DMS53 (cell line): ENCODE measurements at places on chromosomes 5 and 9.

DNA sequence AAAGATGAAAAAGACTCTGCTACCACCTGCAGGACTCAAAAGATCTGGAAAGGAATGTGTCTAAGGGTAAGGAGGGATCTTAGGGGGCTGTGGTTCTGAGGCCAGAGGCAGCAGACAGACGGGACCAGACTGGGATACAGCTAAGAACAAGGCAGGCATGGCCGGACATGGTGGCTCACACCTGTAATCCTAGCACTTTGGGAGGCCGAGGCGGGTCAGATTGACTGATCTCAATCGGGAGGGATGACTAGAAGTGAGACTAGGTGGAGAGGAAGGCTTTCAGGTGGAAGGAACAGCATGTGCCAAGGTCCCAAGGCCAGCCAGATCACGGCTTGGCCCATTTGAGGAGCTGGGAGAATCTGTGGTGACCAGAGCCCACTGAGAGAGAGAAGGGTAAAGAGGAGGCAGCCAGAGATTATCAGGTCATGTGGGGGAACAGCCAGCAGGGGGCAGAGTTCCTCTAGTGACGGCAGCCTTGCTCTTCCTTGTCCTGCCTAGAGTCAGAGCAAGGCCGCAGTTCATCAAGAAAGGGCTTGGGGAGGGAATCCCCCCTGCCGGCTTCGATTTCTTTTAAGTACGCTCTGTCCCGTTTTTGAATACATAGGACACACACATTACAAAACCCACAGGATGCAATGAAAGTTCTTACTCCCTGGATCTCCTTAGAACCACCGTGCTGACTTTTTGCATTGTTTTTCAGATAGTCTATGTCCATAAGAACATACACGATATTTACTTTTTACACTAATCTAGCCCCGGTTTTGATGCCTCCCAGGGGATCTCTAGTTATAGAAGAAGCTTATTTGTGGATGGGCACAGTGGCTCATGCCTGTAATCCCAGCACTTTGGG is 2.6 kb upstream of the OLFML2A start:
- DNase-seq = peak; percentile 87

DNA sequence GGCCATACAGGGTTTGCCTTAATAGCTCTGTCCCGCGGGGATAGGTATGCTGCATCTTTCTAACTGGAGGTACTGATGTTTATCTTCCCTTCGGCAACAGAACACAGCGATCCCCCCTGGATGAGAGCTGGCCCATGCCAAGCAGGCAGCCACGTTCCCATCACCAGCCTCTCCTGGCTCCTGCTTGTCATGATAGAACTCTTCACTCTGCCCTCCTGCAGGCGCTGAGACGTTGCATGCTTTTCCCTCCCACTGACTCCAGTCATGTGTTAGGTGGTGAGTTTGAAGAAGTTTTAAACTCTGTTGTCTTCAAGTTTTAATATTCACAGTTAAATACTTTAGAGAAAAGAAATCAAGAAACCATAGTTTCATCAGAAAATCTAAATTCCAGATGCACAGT is 60.0 kb downstream of the MED27 start:
- DNase-seq = no peak

DNA sequence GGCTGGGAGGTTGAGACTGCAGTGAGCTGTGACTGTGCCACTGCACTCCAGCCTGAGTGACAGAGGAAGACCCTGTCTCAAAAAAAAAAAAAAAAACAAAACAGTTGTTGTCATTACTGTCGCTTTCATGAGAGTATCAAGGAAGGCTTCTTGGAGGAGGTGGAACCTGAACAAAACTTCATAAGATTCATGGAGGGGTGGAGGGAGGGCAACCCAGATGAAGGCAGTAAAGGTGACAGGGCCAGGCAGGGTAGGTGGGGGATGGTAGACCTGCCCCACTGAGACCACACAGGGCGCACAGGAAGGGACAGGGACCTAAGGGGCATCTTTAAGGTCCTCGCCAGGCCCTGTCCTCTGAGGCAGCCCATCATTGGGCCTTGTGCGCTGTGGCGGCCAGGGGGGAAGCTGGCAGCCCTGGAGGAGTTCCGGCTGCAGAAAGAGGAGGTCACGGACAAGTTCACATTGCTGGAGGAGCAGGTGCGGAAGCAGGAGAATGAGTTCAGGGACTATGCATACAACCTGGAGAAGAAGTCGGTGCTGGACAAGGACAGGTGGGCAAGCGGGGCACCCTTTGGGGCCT is 3.5 kb downstream of the CFAP157 start:
- DNase-seq = no peak

DNA sequence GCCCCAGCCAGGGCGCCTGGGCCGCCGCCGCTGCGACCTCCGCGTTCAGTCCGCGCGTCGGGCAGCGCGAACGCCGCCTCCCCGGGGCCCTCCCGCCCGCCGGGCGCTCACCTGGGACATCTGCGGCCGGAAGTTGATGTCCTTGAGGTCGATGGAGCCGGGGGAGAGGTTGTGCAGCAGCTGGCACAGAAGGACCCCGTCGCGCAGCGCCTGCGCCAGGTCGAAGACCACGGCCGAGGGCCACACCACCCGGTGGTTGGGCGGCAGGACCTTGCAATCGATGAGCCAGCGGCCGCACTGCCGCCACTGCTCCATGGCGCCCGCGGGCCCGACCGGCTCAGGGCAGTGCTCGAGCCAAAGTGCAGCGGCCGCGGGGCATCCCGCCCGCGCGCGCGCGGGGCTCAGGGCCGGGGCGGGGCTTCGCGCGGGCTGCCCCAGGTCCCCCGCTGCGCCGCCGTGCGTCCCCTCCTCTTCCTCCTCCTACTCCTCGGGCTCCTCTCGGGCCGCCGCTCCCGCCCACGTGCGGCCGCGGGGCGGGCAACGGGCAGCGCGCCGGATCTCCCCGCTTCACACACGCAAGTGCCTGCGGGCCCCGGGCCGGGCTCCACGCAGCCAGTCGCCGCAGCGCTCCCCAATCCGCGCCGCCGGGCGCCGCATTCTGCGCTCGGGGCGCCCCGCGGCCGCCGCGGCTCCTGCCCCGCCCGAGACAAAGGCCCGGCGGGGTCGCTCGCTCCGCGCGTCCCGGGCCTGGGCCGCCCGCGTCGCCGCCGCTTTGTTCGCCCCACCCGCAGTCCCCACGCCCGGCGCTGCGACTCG is at the start of gene VAV2:
Gene VAV2 (minus strand): TSS at position 361 of the 816 bp plus-strand sequence. CDS start 46 bp downstream, at position 315.
- peak; percentile 92 for DNase-seq

DNA sequence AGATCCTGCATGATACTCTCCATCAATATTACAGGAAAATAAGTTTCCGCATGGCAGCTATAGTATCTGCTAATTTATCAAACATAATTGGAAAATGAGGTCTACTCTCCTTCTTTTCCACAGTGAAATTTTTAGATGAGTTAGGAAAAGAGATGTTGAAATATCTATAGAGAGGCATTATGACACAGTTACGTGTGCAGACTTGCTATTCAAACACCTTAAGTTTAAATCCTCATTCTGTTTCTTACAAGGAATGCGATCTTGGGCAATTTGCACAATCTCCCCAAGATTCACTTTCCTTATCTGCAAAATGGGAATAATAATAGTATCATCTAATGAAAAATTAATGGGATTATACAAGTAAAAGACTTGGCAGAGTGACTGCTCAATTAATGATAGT is 91.7 kb upstream of the SLCO6A1 start:
- DNase-seq = no peak

DNA sequence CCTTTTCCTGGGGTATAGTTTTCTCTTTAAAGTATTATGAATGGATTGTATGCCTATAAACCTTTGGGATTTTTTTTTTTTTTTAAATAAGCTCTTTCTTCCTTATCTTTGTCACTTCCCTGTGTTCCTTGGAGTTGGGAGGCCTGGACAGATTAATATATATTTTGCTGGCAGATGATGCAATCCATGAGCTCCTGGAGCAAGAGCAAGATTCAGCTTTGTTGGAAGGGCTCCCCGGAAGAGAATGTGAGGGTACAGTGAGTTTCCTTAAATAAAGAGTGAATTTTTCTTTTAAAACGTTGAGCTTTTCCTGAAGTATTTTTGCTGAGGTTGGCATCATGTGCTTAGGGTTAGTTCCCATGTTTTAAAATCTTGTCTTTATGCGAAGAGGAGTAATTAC is 98.7 kb upstream of the SLC28A3 start:
- no peak for DNase-seq

- no peak for DNase-seq
Observed at GRCh38 chr5:63928451-63928850, 33.8 kb downstream of the HTR1A start.

- DNase-seq = peak; percentile 6
Observed at GRCh38 chr5:19923742-19924141, 64.3 kb downstream of the CDH18 start.

DNA sequence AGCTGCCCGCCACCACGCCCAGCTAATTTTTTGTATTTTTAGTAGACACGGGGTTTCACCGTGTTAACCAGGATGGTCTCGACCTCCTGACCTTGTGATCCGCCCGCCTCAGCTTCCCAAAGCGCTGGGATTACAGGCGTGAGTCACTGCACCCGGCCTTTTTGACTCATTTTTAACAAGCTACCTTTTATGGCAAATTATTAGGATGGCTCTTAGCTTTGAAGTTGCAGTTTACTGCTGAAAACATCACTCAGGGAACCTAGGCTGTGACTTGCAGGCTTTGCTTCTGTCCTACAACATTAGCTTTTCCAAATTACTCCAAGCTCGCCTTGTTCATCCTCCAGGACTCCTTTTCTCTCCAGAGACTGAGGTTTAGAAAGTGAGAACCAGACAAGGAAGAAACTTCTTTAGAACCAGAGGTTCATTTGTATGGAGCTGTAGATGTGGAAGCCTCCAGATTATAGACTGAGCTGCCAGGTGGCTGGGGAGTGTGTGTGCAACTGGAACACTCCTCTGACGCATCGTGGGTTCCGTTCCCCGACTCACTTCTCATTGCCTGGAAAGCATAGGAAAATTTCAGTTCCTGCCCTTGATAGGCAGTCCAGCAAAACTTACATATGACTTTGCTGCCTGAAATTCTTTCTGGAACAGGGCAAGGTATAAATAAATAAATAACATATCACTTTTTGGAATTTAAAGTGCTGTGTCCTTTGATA is 23.8 kb upstream of the SPTAN1 start:
- no peak for DNase-seq

GRCh38 chr9:92781899-92782298 is 17.3 kb upstream of the BICD2 start:
- DNase-seq = no peak

DNA sequence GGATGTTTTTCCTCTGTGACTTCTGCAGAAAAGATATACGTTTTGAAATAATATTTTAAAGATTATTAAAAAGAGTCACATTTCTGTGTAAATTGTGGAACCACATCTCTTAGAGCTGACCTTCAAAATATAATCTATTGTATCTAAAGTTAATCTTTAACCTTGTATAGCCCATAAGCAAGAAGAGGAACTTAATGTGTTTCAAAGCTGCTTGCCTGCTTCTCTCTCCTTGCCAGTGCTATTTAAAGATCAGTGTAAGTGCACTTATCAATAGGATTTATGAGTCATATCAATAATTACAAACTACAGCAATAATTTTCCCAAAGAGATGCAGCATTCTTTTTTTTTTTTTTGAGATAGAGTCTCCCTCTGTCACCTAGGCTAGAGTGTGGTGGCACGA is 29.4 kb upstream of the GDA start:
- DNase-seq = peak; percentile 54

DNA sequence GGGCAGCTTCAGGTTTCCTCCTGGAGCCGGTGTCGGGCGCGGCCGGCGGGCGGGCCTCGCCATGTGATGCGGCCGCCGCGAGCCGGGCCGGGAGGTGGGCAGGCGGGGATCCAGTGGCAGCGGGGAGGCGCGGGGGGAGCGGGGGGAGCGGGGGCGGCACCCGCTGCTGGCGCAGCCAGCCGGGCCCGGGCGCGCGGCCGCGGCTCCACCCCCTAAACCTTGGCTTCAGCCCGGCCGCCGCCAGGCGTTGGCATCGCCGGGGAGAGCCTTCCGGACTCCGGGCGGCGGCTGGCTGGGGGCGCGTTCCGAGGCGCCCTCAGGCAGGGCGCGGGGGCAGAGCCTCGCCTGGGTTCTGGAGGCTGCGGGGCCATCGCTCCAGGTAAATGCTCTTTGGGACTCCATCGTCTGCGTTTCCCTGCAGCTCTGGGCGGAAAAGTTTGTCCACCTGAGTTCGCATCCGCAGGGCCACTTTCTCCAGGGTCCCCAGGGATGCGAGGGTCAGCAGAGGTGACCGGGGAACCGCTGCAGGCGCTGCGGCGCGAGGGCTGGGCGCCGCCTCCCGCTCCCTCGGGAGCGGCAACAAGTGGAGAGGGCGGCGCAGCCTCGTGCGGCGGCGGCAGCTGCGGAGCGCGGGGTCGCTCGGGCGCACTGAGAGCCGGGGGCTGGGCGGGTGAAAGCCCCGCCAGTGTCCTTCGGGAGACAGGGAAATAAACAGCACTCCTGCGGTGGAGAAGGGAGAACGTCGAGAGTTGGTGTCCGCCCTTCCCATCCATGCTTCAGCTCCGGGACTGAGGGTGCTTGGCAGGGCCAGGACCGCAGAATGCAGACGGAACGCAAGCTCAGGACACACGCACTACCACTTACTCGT is at the start of gene ARHGEF28:
Gene ARHGEF28 (plus strand): TSS at position 253 of the 868 bp plus-strand sequence. CDS start 58,656 bp downstream, outside the sequence.
- peak; percentile 92 for DNase-seq

- no peak for DNase-seq
Observed at GRCh38 chr9:92637326-92637725, 32.6 kb downstream of the IPPK start.

- no peak for DNase-seq
Observed at GRCh38 chr5:72470826-72471225, 36.4 kb downstream of the ZNF366 start.

GRCh38 chr9:38318759-38319495 is 73.6 kb upstream of the ALDH1B1 start:
- DNase-seq = peak; percentile 64

GRCh38 chr5:179954434-179954833 is 46.7 kb upstream of the TBC1D9B start:
- DNase-seq = no peak

DNA sequence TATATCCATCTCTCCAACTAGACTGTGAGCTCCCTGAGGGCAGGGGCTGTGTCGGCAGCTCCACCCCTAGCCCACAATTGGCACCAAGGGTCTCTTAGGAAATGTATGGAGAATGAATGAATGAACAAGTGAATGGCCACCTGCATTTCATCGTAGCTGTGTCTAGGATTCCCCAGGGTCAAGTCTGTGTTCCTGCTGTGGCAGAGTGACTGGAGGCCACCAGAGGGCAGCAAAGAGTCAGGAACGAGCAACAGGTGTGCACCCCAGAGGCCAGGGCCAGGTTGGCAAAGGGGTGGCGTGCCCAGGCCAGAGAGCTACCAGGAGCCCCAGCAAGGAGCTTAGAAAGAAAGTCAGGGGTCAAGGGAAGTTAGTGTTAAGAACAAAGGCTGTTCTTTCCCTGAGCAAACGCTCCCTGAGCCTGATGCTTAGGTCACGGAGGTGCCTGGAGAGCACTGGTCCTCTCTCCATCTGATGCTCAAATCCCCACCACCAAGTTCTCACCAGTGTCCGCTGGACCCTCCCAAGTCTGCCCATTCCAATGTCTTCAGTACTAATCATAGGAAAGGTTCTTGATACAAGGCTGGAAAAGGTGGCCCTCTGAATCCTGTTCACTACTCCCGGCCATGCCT is 160.7 kb downstream of the PAX5 start:
- DNase-seq = peak; percentile 75

- no peak for DNase-seq
Observed at GRCh38 chr5:154771383-154771901, 16.3 kb downstream of the LARP1 start.

DNA sequence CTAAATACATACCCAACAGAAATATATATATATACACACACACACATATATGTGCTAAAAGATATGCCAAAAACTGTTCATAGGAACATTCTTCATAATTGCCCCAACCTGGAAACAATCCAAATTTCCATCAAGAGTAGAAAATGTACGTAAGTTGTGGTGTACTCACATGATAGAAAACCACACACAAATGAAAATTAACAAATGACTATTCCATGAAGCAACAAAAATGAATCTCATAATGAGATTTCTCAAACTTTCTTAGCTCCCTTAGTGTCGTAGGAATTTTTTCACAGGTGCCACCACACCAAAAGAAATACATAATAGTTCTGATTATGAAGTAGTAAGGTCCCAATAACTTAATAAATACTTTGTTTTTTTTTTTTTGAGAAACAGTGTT is 7.8 kb downstream of the ATP10B start:
- no peak for DNase-seq
